Activated B cell treated with CpG ODN at 0.5 μM for 24 hours (primary cell): ENCODE measurements at places on chromosomes 13 and 19. TPM values are rescaled to one million over a fixed set of nuclear protein-coding genes. Genes with fewer than 3 reads are reported as not detected.
A peak's percentile ranks its signal among the peaks of the same experiment; 100 is the strongest.

GRCh38 chr13:55538424-55538823 is 1602.3 kb upstream of the PRR20A start:
- no peak for DNase-seq
- no peaks in the 10 kb centered on the region for H3K27me3 ChIP-seq
- no peaks in the 10 kb centered on the region for H3K4me1 ChIP-seq
- H3K27ac ChIP-seq = no peak overlapping the region
- H3K4me3 ChIP-seq = no peak overlapping the region

DNA sequence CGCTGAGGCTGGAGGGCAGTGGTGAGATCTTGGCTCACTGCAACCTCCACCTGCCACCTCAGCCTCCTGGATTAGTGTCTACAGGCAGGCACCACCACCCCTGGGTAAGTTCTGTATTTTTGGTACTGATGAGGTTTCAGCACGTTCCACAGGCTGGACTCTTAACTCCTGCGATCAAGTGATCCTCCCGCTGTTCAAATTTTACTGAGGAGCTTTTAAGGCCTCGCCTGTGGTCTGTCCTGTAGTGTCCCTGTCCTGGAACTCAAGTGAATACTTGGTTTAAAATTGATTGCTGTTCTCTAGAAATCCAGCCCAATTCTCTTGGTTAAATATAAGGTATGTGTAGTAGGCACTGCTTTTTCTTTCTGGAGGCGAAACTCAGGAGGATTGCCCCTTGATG is 65.2 kb downstream of the DPRX start:
- H3K4me3 ChIP-seq = no peak overlapping the region
- no peak for DNase-seq
- no peak overlapping the region for H3K27ac ChIP-seq
- H3K36me3 ChIP-seq = no peaks in the 10 kb centered on the region
- H3K27me3 ChIP-seq = no peaks in the 10 kb centered on the region

DNA sequence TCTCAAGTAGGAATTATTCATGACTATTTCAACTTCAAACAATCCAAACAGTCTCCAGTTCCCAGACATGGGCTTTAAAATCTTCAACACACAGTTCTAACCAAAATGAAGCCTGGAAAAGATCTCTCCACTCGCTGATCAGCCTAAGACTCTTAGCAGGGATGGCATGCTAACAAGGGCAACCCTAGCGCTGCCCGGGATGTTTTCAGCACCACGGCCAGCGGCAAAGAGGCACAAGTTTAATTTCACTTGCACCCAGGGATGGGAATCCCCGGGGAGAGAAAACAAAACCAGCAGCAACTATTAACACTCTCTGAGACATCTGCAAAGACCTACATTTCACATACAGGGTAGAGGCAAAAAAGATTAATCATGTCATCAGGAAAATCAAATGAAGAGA is 43.0 kb downstream of the CACNA1A start:
- no peak for DNase-seq
- H3K27ac ChIP-seq = no peak overlapping the region
- no peaks in the 10 kb centered on the region for H3K4me1 ChIP-seq
- peaks cover 13% of the 10 kb centered on the region for H3K27me3 ChIP-seq

The ZNF432 gene
- total RNA-seq = 18.1 and 18.4 TPM in 2 replicates

DNA sequence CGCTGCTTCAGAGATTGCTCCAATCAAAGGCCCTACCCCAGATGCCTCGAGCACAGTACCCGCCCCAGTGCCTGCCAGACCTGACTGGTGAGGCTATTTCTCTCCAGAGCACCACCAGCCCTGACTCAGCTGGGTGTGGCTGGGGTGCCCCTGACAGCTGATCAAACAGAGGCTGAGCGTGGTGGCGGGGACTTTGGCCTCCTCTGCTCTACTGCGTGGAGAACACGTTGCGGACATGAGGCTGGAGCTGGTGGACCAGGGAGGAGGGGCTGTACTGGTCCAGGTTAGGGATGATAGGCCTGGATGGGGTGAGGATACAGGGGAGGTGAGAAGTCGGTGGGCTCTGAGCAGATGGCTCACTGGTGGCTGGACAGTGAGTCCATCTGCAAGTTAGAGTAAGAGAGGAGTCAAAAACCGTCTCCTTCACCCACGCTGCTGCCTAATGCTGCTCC is 3.5 kb upstream of the DOCK6 start:
- H3K36me3 ChIP-seq = no peaks in the 10 kb centered on the region
- no peak for DNase-seq
- H3K4me1 ChIP-seq = peaks cover 7% of the 10 kb centered on the region
- H3K27ac ChIP-seq = no peak overlapping the region

DNA sequence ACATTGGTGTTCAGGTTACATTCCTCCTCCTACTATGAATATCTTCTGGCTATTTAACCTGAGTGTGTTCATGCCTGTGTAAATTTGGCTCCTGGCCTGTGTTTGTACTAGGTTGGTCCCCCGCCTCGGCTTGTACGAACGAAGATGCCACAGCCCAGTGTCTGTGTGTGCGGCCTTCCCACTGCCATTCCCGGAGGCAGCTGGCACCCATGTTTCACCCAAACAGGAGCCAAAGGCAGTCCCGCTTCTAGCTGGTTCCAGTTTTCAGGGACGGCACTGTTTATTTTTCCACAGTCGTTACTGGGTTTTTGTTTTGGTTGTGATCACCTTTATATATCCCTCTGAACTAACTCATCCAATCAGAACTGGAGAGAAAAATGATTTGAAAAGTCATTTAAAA is 102.5 kb upstream of the ZNF536 start:
- no peaks in the 10 kb centered on the region for H3K27me3 ChIP-seq
- H3K4me1 ChIP-seq = no peaks in the 10 kb centered on the region
- no peak for DNase-seq
- H3K4me3 ChIP-seq = no peak overlapping the region

GRCh38 chr19:53157626-53158025 is 1.2 kb downstream of the ZNF347 start:
- peaks cover 24% of the 10 kb centered on the region for H3K4me1 ChIP-seq
- no peaks in the 10 kb centered on the region for H3K27me3 ChIP-seq
- H3K27ac ChIP-seq = peak overlapping the region; percentile 79
- peak overlapping the region; percentile 89 for H3K4me3 ChIP-seq
- DNase-seq = no peak

DNA sequence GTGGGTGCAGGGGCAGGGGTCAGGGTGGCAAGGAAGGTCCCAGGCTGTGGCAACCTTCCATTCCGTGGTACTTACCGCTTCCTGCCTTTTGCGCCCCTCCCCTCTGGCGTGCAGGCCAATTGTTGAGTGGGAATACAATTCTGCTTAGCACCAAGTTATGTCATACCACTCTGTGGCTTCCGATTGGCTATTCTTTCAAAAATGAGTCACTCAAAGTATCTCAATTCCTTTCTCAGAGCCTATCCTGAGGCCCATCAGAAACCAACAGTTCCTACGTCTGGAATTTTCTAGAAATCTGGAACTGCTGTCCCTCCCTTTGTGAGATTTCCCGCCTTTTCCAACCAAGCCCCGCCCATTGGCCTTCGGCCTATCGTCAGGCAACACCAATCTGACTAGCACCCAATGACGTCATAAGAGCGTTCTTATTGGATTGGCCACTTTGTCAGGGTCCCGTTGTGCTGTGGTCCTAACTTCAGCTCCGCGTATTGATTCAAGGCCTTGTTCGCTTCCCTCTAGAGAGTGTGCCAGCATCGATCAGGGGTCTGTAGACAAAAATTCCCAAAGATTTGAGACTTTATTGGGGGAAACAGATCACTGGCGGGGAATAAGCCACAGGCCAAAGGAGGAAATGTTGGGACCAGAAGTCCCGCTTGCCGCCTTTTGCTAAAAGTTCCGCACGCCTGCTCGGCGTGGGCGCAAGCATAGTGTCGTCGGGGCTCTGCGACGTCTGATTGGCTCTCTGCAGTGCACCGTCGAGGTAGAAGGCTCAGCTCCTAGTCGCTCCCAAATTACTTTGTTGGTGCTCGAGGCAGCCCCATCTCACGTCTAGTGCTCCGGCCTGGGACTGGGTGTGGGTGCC is 11.7 kb downstream of the NTN5 start:
- H3K27me3 ChIP-seq = no peaks in the 10 kb centered on the region
- H3K4me3 ChIP-seq = peak overlapping the region; percentile 82
- H3K27ac ChIP-seq = peak overlapping the region; percentile 95
- no peaks in the 10 kb centered on the region for H3K36me3 ChIP-seq
- DNase-seq = peak; percentile 63
- H3K4me1 ChIP-seq = peaks cover 16% of the 10 kb centered on the region

- H3K36me3 ChIP-seq = no peaks in the 10 kb centered on the region
- DNase-seq = no peak
- H3K27me3 ChIP-seq = no peaks in the 10 kb centered on the region
These were observed 628.0 kb upstream of the MIR17HG start for GRCh38 chr13:90719461-90719860.

- H3K27me3 ChIP-seq = no peaks in the 10 kb centered on the region
- DNase-seq = no peak
- no peaks in the 10 kb centered on the region for H3K36me3 ChIP-seq
- H3K4me1 ChIP-seq = peaks cover 17% of the 10 kb centered on the region
These were observed 34.4 kb upstream of the GATAD2A start for GRCh38 chr19:19371059-19371458.

DNA sequence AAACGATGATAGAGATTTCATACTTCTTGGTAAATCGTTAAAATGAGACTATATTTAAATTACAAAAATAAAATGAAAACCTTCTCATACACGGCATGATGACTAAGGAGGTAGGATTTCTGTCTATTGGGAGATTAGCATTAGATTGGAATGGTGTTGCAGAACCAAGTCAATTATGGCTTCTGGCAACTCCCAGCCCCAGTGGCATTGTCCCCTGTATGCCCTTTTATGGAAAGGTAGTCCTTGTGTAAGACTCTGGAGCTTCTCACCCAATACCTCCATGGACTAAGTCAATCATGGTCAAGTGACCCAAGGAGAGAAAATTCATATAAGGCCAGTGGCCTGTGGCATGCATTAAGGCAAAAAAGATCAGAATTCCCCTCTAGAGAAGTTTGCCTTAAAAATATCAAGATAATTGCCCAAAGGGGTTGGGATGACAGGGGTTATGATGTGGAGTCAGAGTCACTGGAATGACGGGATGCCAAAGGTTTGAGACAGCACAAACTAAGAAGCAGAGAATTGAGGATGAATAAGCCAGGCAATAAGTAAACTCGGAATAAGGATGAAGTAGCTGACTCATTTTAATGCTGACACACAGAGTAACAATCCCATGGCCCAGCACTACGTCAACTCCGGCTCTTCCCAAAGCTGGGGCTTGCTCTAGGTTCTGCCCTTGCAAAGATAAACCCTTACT is 57.8 kb upstream of the POSTN start:
- H3K4me1 ChIP-seq = no peaks in the 10 kb centered on the region
- H3K36me3 ChIP-seq = no peaks in the 10 kb centered on the region
- H3K27me3 ChIP-seq = no peaks in the 10 kb centered on the region
- no peak for DNase-seq
- H3K27ac ChIP-seq = no peak overlapping the region
- no peak overlapping the region for H3K4me3 ChIP-seq

The MCF2L gene
- 2.1 and 3.4 TPM in 2 replicates for total RNA-seq

DNA sequence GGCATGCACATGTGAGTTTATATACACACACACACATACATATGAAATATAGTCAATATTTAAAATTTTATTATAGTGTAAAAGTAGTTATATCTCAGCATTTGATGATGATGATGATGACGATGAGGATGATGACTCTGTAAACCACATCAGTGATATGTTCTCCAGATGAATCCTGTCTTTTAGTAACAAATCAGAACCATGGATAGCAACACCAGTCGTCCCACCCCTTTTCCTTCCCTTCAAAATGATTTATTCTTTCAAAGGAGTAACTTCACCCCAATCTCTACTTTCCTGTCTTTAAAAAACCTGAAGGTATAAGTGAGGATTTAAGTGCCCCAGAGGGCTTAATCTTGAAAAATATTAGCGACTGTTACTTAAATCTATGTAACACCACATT is 74.1 kb downstream of the DCLK1 start:
- H3K36me3 ChIP-seq = no peaks in the 10 kb centered on the region
- H3K4me3 ChIP-seq = no peak overlapping the region
- H3K27ac ChIP-seq = no peak overlapping the region

DNA sequence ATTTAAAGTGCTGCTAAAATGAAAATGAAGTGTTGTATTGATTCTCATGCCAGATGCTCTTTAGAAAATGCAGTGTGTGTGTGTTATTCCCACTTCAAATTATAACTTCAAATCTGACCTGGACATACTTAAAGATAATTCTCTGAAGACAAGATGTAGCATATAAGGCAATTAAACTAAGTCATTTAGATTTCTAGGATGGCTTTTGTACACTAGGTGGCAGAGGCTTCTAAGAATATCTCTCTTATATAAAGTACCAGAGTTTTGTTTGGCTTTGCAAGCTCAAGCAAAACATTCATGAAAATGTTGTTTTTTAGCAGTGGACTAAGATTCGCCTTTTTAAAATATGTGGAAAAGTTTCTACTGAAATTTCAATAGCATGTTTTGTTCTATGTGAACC is 407.2 kb downstream of the GPC5 start:
- no peak overlapping the region for H3K27ac ChIP-seq
- H3K4me3 ChIP-seq = no peak overlapping the region
- H3K27me3 ChIP-seq = no peaks in the 10 kb centered on the region
- H3K36me3 ChIP-seq = no peaks in the 10 kb centered on the region
- no peak for DNase-seq
- no peaks in the 10 kb centered on the region for H3K4me1 ChIP-seq

The ATP8B3 gene
- 2.3 and 3.9 TPM in 2 replicates for total RNA-seq

DNA sequence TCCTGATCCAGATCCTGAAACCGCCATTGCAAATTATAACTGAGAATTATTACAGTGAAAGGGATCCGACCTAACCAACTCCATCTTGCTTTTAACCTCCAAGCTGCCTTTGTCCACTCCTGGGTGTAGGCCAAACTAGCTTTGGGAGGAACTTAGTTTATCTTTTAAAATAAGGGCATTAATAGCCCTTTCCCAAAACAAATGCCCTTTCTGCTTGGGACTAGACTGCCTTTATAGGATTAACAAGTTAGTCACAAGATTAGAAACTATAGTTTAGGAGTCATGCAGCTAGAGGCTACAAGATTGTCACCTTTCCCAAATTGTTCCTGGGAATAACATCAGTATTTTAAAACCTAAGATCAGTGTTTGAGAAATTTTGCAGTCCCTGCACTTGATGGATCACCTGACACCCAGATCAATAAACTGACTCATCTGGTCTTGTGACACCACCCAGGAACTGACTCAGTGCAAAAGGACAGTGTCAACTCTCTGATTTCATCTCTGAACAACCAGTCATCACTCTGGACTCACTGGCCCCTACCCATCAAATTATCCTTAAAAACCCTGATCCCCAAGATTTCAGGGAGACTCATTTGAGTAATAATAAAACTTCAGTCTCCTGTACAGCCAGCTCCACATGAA is 4.1 kb upstream of the ZNF841 start:
- no peak overlapping the region for H3K4me3 ChIP-seq
- no peak overlapping the region for H3K27ac ChIP-seq
- peaks cover 14% of the 10 kb centered on the region for H3K4me1 ChIP-seq

The PDX1 gene
- not detected in 2 replicates for total RNA-seq
